ENCODE measurements at places on chromosomes 7 and 10. TPM values are rescaled to one million over a fixed set of nuclear protein-coding genes. Genes with fewer than 3 reads are reported as not detected.

Gene EFCAB10
- total RNA-seq: not detected

Gene TRIM50
- total RNA-seq: not detected

GRCh38 chr10:10418387-10418786 is 599.3 kb upstream of the CELF2 start:
- no peak for DNase-seq

DNA sequence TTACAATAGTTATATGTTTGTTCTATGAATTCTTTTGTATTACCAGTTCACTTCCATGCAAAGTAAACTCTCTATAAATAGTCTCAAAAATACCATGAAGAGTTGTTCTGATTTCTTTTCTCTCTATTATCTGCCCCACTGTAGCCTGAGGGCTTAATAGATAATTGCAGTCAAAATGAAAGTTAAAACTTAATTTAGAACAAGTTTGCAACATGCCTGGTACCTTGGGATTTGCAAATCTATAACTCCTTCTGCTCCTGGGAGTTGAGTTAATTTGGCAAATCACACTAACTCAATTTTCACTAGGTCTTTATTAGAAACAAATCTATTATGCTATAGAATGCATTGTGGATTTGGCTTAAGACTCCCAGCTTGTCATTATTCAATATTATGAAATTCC is 21.8 kb upstream of the NDUFA5 start:
- no peak for DNase-seq

DNA sequence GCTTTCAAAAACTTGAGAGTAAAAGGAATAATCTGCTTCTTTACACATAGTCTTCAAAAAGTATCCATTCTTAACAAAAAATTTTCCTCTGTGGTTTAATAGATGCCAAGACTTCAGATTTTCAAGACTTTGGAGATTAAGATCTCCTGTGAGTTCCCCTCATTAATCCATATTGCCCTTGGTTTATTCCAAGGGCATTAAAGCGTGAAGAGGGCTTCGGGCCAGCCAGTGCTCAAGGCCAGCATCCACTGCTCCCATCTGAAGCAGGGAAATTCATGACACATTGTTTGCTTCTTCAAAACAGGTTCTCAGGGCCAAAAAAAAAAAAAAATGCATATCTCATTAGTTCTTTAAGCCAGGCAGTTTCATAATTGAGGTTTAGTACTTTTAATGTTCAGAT is 137.3 kb upstream of the RHOBTB1 start:
- no peak for DNase-seq

Gene FAM25A
- total RNA-seq: not detected
